ENCODE measurements at places on chromosomes 1 and 21.
A peak's percentile ranks its signal among the peaks of the same experiment; 100 is the strongest.

DNA sequence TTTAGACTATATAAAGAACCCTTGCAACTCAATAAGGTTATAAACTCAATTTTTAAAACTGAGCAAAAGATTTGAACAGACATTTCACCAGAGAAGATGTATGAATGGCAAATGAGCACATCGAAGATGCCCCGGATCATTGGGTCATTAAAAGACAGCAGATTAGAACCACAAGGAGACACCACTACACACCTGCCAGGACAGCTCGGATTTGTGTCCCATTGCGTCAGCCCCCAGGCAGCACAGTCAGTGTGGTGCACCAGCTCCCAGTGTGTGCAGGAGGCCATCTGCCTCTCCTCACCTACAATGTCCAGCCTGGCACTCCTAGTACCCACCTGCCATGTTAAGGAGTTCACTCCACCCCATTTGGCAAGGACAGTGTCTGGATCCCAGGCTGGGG lies 61.1 kb upstream of the LRP8 start:
- no peak for DNase-seq

GRCh38 chr21:37749132-37749531 lies 167.1 kb downstream of the KCNJ6 start:
- no peak for DNase-seq

- DNase-seq: no peak
These were observed 27.4 kb upstream of the CAMTA1 start for GRCh38 chr1:6757719-6758435.

GRCh38 chr1:92483610-92484471 lies 2.9 kb downstream of the GFI1 start:
- DNase-seq: peak; percentile 58

DNA sequence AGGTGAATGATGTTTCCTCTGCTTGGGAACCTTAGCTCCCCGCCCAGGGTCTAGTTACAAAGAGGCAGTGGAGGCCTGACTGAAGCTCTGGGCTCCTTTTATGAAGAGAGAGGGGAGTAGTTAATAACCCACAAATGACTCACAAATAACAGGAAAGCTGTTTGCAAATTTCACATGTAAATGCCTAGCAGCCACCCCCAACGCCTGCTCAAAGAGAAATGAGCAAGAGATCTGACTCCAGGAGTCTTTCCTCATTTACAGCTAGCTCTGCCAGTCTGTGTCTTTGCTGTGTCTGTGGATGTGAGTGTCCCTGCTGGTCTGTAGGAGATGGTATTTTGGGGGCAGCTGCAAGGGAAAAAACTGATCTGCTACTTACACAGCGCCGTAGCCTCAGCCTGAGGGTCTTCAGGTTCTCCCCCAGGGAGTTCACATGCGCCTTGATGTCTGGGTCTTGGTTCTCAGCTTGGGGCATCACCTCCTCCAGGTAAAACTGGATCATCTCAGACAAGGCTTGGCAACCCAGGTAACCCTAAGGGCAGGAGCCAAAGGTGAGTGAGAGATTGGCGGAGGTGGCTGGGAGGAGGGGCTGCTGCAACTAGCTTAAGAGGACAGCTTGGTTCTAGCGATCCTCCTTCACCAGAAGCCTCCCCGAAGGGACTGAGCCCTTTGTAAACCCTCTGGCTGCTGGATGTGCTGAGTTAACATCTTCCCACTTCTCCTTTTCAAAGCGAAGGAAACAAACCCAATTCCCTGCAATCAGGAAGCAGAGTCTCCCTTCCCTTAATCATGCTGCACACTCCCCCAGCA lies at the start of gene IL19:
TSS of gene IL19 (plus strand) at position 243 of the 807 bp plus-strand sequence. CDS start 65,890 bp downstream, outside the sequence.
- no peak for DNase-seq

All from left colon (tissue), 2 donors.